ENCODE measurements at places on chromosomes 12 and 14.

DNA sequence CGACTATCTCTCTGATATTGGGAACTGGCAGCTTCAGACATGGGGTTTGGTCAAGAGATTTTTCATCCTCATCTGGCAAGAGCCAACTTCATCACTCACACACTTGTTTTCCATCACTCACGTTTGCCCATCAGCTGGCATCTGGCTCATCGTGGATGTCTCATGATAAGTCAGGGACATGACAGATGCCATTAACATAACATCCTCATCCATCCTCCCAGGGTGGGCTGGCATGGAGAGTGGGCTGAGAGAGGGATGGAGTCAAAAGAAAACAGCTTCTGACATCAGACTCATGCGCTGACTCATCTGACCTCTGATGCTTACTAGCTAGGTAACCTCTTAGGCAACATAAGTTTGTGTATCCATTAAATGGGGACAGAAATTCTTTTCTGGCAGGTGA lies 1.8 kb upstream of the VSX2 start:
- no peak for DNase-seq

GRCh38 chr12:111171345-111171744 lies 197.6 kb downstream of the PHETA1 start:
- no peak for DNase-seq

DNA sequence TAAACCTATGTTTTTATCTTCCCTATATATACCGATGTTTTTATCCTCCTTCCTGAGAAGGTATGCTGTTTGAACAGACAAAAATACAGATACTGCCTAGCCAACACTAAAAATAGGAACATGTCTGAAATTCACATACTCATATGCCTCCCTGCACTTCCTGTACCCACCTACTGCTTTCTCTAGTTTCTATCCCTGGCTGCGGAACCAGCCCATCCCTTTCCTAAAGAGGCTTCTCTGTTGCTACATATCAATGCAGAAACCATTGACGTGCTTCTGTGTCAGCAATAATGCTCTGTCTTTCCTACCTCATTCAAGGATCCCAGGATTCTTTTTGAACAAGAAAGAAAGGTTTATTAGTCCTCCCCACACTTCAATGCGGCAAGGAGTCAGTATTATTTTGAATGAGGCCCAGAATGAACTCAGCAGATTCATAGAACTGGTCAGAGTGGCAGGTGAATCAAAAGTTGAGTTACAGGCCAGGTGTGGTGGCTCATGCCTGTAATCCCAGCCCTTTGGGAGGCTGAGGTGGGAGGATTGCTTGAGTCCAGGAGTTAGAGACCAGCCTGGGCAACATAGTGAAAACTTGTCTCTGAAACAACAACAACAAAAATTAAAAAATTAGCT lies 67.8 kb upstream of the NAP1L1 start:
- DNase-seq, result peak; percentile 41

- no peak for DNase-seq
Measured at GRCh38 chr12:104455578-104456416, 951 bp upstream of the CHST11 start.

DNA sequence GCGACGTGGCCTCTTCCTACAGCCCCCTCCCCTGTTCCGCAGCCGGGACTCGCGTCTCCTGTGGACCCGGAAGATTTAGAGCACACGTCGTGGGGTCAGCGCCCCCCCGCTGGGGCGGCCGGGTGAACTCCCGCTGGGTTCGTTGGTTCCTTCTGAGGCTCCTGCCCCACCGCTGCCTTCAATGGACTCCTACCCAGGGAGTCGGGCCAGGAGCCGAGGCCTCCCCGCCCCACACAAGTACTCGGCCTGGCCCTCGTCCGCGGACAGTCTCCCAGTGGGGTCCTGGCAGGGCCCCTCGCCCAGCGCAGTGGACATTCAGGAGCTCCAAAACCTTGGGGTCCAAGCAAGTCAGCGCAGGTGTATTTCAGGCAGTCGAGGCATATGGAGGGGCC lies 1.2 kb downstream of the MMP17 start:
- no peak for DNase-seq

GRCh38 chr12:26251600-26251999 lies 56.2 kb downstream of the SSPN start:
- DNase-seq, result no peak

GRCh38 chr14:61603736-61604135 lies 91.6 kb upstream of the HIF1A start:
- no peak for DNase-seq

DNA sequence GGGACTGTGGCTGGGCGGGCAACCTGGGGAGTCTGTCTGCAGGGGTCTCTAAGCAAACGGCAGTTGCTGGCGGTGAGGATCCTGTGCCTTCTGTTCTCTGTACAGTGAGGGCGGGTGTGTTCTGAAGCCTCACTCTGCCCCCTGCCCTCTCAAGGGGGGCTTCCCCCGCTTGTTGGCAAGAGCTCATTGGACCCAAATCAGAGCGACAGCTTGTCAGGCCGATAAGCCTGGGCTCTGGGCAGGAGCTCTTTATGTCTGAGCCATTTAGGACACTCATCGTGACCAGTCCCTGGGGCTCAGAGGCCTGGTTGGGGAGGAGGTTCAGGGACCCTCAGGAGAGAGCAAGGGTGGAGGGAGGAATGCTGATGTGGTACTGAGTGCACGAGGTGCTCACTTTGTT lies 136.0 kb downstream of the TSPAN9 start:
- no peak for DNase-seq

- no peak for DNase-seq
Measured at GRCh38 chr14:23447361-23448350, 12.2 kb upstream of the MYH7 start.

DNA sequence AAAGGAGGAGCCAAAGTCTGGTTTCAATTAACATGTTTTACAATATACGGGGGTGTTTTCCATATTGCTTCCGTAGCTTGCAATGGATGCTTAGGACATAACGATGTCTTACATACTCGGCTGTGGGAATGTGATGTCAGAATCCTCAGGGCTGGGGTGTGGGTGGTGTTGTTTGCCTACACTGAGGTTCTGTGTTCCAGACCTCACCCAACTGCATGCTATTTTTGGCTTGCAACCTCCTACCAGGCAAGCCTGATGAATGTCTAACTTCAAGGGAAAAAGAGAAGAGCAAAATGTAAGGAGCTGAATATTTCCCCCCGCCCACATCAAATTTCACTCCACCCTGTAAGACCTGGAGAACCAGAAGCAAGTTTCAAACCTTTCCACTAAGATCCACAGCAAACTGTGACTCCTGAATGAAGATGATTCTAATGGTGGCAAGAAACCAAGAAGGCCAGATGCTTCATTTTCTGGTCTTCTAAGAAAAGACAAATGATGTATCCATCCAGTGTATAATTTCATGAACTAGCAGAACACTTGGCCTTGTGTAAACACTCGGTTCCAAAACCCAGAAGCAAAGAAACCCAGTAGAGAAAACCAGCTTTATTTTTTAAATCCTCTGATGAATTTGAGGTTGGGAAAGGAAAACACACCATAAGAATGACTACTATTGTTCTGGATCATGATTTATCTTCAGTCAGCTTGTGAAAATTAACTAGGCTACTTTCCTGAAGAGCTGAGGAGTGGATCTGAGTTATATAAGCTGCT lies 227.9 kb downstream of the DACT1 start:
- DNase-seq, result no peak

- no peak for DNase-seq
Measured at GRCh38 chr14:45970621-45971020, 681.0 kb downstream of the RPL10L start.

GRCh38 chr12:62760779-62761178 lies 174.2 kb downstream of the PPM1H start:
- DNase-seq, result peak; percentile 16

DNA sequence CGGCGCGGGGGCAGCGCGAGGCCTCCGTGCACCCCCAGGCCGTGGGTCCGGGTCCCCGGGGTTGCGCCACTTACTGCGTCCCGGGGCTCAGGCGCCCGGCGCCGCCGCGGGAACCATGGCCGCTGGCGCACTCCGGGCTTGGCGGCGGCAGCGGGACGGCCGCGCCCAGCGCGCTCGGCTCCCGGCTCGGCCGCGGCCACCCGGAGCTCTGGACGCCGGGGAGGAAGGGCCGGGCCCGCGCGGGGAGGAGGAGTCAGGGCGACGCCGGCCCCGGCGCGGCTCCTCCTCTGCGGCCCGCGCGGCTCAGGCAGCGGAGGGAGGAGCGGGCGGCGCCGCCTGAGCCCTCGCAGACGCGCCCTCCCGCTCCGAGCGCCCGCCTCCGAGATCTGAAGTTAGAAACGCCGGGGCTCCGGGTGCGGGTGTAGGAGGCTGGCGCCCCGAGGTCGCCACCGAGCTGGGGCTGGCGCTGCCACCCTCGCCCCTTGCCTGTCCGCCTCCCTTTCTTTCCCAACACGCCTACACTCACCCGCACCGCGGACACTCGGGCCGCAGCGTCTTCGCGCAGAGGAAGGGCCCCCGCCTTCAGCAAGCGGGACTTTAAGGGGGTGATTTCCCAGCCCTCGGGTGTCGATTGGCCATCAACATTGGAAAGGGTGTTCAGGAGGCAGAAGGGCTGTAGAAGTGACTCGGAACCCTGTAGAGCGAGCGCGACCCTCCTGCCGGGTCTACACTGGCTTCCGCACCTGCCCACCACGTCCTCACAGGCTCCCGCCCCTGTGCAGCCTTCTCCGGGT lies at the start of gene NIN:
Gene NIN, minus strand, starts transcription at position 231 of the 794 bp plus-strand sequence. CDS start 9,106 bp downstream, outside the sequence.
- DNase-seq, result peak; percentile 93

DNA sequence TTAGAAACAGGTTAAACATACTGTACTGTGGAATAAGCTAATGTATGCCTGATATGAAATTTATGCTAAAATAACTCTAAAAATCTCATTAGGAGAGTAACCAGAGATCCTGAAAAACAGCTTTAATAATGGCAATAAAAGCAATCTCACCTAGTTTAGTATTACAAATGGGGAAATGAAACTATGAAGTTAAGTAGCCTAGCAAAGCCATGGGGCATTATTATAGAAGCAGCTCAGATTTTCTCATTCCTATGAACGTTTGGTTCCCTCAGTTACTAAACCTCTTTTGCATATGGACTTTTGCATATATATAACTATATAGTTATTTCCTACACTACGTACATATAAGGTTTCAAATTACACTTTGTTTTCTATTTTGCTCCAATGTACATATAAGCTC lies 25.0 kb upstream of the APPL2 start:
- DNase-seq, result no peak

DNA sequence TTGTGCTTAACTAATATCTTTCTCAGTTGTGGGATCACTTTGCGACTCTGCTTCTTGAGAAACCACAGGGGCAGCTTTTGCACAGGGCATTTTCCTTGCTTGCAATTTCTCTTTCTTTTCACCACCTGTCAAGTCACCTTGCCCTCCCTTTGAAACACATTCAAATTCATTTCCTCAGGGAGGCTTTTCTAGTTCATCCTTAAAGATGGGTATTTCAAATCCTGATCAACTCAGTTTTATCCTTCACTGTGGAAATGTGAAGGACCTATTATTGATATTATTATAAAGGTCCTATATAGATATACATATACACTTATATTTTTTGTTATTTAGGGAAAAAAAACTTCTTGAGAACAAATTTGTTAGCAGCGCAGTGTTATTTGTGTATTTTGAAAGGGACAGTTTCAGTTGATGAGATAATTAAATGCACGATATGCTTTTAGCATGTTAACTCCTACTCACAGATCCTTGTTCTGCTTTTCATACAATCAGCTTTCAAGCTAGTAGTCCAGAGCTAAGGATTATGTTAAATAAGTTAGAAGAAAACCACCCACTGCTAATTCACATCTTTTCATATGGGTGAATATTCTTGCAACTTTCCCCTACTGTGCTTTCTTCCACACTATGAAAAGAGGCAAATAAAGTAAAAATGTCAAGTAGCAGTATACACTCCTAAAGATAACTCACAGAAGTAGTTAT lies 501.4 kb upstream of the RGS6 start:
- peak; percentile 41 for DNase-seq

DNA sequence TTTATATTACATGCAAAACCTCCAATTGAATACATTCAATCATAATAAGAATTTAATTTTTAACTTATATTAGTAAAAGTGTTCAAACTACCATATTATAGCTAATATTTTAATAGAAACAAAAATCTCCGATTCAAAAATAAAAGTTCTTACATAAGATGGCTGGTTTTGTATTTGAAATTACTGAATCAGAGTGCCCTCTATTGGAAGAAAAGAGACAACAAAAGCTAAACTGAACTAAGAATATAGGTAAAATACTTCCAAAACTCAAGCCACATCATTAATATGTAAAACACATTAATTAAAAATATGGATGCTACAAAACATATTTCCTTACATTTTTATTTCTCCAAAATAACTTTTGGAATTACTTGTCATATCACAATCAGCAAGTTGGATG lies 120.3 kb downstream of the GARIN6 start:
- DNase-seq, result peak; percentile 4

GRCh38 chr12:28191051-28192048 lies 1.1 kb downstream of the CCDC91 start:
- no peak for DNase-seq

- DNase-seq, result no peak
Measured at GRCh38 chr14:94364037-94364436, 24.4 kb downstream of the SERPINA1 start.

DNA sequence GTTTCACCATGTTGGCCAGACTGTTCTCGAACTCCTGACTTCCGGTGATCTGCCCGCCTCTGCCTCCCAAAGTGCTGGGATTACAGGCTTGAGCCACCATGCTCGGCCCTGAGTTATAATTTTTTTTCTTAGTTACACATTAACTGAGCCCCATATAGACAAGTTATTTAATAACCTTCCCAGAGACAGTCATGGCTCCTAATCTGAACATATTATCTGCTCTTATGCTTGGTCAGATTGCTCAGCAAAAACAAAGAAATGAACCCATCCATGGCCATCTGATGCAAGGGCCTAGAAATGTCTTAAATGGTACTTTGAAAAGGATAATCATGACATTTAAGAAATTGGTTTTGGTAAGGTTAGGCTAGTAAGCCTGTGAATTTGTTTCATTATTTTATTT lies 13.0 kb downstream of the SAMD15 start:
- no peak for DNase-seq

DNA sequence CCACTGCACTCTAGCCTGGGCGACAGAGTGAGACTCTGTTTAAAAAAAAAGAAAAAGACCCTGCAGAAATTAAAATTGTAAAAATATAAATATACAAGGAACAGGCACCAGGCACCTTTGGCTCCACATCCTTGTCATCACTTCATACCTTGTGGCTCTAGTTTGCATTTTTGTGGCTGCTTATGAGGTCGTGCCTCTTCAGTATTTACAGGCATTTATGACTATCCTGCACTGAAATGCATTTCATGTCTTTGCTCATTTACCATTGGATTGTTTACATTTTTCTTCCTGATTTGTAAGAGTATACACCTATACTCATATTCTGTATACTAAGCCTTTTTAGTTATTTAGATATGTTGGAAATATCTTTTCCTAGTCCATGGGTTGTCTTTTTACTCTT lies 20.1 kb downstream of the BICD1 start:
- DNase-seq, result no peak
